ENCODE measurements at places on chromosomes 1 and 21.

DNA sequence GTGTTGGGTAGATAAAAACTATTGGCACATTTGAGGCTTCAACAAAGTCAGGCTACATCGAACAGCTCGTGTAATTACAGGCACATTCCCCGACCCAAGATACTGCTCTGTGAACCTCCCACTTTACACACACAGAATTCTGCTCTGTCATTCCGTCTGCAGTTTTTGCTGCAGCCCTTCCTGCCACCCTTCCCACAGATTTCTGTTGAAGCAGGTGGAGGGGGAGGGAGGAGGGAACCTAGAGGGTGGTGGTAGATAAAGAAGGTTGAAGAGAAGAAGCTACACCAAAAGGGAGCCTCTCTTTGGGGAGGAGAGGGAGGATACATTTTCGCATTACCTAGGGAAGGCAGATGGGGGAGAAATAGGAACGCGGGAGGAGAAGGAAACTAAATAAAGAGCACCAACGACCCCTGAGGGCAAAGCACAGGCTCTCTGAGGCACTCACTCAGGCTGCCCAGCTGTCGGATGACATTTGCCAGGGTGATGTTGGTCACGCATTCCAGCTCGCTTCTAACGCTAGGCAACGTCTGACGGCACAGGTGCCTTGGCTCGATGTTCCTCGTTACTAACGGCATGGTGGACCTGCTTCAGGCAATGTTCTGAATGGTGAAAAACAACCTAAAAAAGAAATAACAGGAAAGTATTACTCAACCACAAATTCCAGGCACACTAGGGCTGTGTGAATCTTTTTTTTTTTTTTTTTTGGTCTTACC, 36.0 kb downstream of the GPR3 start:
- H3K27me3 ChIP-seq: no peaks in the 10 kb centered on the region
- H3K27ac ChIP-seq: peak overlapping the region; percentile 62
- peaks cover 40% of the 10 kb centered on the region for H3K4me1 ChIP-seq
- no peak for DNase-seq

GRCh38 chr1:228037401-228038386, 30.9 kb downstream of the WNT3A start:
- H3K36me3 ChIP-seq: no peaks in the 10 kb centered on the region
- no peak overlapping the region for H3K4me3 ChIP-seq
- no peaks in the 10 kb centered on the region for H3K4me1 ChIP-seq
- H3K27ac ChIP-seq: no peak overlapping the region
- peaks cover 41% of the 10 kb centered on the region for H3K27me3 ChIP-seq

- no peak overlapping the region for H3K4me3 ChIP-seq
- no peak overlapping the region for H3K27ac ChIP-seq
- H3K27me3 ChIP-seq: no peaks in the 10 kb centered on the region
- H3K4me1 ChIP-seq: peaks cover 12% of the 10 kb centered on the region
- peaks cover 1% of the 10 kb centered on the region for H3K36me3 ChIP-seq
Observed at GRCh38 chr1:183508694-183509093, 36.4 kb downstream of the SMG7 start.

- H3K4me3 ChIP-seq: no peak overlapping the region
- H3K36me3 ChIP-seq: no peaks in the 10 kb centered on the region
- H3K27ac ChIP-seq: no peak overlapping the region
Observed at GRCh38 chr1:146022403-146023127, 1.0 kb upstream of the HJV start.

Data from activated naive CD8-positive, alpha-beta T cell treated with anti-CD3 and anti-CD28 coated beads, Interleukin-2, amount 10 ng/mL, durations not matched to agents 7 days and 5 days (primary cell).